ENCODE measurements at places on chromosomes 5 and 9. TPM values are rescaled to one million over a fixed set of nuclear protein-coding genes. Genes with fewer than 3 reads are reported as not detected.

DNA sequence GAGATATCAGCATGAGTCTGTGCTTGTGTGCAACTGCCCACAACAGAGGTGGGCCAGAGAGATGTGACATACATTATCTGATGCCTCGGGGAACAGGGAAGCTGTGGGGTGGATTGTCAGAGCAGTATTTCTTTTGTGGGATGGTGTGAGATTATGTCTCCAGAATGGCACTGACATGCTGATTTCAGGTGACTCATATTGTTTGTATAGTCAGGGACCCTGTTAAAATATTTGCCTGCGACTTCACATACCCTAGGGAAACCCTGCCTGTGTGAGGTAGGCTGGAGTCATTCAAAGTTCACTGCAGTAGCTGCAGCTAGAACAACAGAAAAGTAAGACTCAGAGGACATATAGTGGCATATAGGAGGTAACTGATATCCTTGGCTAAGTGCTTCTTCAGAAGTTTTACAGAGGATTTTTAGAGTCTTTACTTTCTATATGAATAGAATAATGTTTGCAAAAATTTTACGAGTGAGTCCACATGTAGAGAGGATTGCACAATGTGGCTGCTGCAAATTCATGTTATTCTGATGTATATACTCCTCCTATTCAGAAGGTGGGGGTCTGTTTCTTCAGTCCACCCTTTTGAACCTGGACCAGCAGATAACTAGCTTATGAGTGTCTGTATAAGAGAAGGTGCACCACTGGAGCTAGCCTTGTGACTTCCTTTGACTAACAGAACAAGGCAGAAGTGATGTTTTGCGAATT, 89.3 kb downstream of the MACIR start:
- no peak for DNase-seq

DNA sequence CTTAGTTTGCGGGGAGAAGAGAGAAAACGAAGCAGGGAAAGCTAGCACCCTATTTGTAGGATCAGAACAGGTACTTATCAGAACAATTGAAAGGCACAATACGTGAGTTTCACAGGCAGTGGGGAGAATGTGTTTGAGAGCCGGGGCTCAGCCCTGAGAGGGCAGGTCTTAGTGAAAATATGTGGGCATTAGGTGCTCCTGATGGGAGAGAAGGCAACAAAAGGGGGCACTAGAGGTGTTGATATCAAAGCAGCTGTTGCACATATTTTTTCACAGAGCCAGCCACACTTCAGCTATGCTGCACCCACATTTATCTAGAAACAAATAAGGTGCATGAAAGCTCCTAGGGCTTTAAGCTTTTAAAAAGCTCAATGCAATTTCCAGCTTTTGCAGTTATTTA, 99.7 kb upstream of the MAN2A1 start:
- no peak for DNase-seq

GRCh38 chr5:34439601-34440000, 216.5 kb upstream of the RAI14 start:
- DNase-seq = no peak

SLC46A2 gene
- total RNA-seq = not detected

GRCh38 chr5:133827830-133828229, 140.6 kb downstream of the C5orf15 start:
- DNase-seq = no peak

FRMPD1 gene
- total RNA-seq = not detected

- DNase-seq = no peak
These were observed 20.6 kb downstream of the KCNMB1 start for GRCh38 chr5:170368586-170368985.

MZB1 gene
- total RNA-seq = not detected

SPINK6 gene
- total RNA-seq = not detected

Measured in kidney epithelial cell (primary cell).